ENCODE measurements at places on chromosomes 3 and 15. TPM values are rescaled to one million over a fixed set of nuclear protein-coding genes. Genes with fewer than 3 reads are reported as not detected.

DNA sequence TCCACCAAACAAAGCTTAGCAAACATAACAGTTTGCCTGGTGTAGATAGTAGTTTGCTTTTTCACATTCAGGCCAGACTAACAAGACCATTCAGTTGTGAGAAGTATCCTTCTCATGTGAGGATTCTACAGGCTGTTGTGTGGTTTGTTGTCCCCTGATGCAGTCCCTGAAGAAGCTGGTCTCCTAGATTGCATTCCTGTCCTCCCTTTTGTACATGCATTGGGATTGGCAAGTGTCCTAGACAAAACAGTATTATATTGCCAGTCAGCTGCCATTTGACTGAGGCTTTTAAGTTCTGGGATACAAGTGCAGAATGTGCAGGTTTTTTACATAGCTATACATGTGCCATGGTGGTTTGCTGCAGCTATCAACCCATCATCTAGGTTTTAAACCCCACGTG, 362.0 kb upstream of the IL12A start:
- no peak for DNase-seq
- H3K4me3 ChIP-seq: no peak overlapping the region

DNA sequence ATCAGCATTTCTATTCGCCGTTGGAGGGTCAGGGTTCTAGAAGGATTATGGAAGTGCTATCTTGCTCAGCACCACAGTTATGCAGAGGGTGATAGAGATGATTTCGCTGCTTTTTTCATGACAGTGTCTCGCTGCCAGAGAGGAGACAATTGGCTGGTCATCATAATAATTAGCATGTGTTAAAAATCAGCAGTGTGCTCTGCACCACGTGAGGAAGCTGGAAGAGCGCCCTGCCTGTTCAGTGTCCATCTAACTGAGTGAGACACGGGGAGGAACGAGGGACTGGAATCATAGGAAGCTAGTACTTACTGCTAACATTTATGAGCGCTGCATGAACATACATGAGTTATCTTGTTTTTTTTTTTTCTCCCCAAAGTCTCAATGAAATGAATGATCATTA, 116.2 kb upstream of the PLAAT1 start:
- no peak for DNase-seq
- H3K4me3 ChIP-seq: no peak overlapping the region
- H3K36me3 ChIP-seq: no peaks in the 10 kb centered on the region
- H3K27ac ChIP-seq: no peak overlapping the region
- no peaks in the 10 kb centered on the region for H3K27me3 ChIP-seq
- H3K4me1 ChIP-seq: no peaks in the 10 kb centered on the region

DNA sequence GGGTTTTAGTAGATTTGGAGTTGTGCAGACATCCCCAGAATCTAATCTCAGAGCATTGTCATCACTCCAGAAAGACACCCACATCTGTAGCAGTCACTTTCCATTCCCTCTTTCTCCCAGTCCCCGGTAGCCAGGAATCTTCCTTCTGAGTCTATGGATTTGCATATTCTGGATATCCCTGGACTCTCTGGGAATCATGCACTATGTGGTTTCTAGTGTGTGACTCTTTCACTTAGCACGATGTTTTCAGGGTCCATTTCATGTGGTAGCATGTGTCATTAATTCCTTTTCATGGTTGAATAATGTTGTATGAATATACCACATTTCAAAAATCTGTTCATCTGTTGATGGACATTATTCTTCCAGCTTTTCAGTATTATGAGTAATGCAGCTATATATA, 29.3 kb downstream of the FBLN2 start:
- no peaks in the 10 kb centered on the region for H3K36me3 ChIP-seq
- H3K4me1 ChIP-seq: no peaks in the 10 kb centered on the region
- no peak overlapping the region for H3K27ac ChIP-seq
- no peak for DNase-seq

DNA sequence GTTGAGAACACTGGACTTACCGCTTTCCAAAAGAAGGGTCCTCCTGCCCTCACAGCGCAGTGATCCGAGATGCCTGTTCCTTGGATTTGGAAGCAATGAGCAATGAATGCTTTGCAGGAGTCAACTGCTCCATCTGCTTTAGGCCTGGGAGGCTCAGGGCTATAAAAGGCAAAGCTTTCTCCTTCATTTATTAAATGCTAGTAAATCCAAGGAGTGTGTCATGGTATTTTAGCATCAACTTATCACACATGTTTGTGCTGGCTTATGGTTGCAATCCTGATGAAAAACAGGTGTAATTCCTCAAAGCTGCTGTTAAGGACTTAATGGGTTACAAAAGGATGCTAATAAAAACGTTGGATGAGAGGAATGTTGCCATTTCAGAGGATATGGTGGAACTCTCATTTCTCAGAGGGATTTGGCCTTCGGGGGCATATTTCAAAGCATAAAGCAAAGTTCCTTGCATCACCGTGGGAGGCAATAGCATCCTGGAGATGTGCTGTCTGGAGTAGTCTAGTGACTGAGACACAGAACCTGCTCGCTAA, 158.5 kb upstream of the TPM1 start:
- H3K4me3 ChIP-seq: no peak overlapping the region
- no peak overlapping the region for H3K27ac ChIP-seq
- peaks cover 18% of the 10 kb centered on the region for H3K27me3 ChIP-seq
- H3K4me1 ChIP-seq: peaks cover 9% of the 10 kb centered on the region
- no peaks in the 10 kb centered on the region for H3K36me3 ChIP-seq
- DNase-seq: no peak

DNA sequence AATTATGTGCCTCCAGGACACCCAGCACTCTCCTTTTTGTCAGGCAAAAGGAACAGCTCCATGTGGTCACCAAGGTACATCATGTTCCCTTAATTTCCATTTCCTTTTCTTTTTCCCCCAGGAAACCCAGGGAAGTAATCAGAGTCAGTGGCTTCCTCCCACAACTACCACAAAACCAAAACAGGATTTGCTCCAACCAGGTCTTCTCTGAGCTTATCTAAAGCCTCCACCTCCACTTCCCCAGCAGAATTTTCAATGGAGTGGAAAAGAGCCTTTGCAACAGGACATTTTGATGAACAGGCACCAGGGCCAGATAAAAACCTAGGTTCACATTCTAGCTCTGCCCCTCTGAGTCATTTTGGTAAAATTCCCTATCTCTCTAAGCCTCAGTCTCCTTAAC, 154.3 kb downstream of the NR2F2 start:
- no peaks in the 10 kb centered on the region for H3K4me1 ChIP-seq
- H3K36me3 ChIP-seq: no peaks in the 10 kb centered on the region
- no peak overlapping the region for H3K27ac ChIP-seq

DNA sequence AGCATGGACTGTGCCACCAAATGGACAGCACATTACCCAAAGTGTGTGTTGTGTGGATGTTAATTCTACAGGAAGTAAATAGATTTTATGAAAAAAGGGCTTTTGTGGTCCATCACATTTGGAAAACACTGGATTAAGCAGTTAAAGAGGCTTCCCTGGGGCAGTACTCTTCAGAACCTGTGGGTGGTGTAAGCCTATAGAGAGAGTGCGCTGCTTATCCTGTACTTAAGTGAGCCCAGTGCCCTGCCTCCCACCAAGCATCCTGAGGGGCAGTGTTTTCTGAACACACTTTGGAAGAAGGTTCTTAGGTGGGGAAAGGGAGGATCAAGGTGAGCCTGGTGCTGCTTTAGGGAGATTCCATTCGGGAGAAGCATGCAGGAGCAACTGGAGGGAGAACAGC, 10.9 kb downstream of the TTLL3 start:
- no peak for DNase-seq
- peaks cover 5% of the 10 kb centered on the region for H3K36me3 ChIP-seq
- no peaks in the 10 kb centered on the region for H3K27me3 ChIP-seq
- no peaks in the 10 kb centered on the region for H3K4me1 ChIP-seq

GRCh38 chr3:89059211-89059925, 48.1 kb upstream of the EPHA3 start:
- H3K4me1 ChIP-seq: no peaks in the 10 kb centered on the region
- no peaks in the 10 kb centered on the region for H3K36me3 ChIP-seq
- DNase-seq: no peak
- no peak overlapping the region for H3K27ac ChIP-seq

Gene SMCO1
- not detected for total RNA-seq

Gene FOXB1
- total RNA-seq: not detected
